Aorta (tissue), 5 donors: ENCODE measurements at places on chromosomes 2 and 18.

GRCh38 chr2:226130192-226130591, 669.4 kb downstream of the IRS1 start:
- DNase-seq = no peak

GRCh38 chr2:148726228-148726627, 81.7 kb downstream of the EPC2 start:
- no peak for DNase-seq

GRCh38 chr2:127104166-127104660, 2.7 kb downstream of the BIN1 start:
- DNase-seq = no peak

GRCh38 chr18:62788876-62789275, 73.5 kb downstream of the PHLPP1 start:
- DNase-seq = no peak
